H54 (cell line): ENCODE measurements at places on chromosomes 6 and 20.

DNA sequence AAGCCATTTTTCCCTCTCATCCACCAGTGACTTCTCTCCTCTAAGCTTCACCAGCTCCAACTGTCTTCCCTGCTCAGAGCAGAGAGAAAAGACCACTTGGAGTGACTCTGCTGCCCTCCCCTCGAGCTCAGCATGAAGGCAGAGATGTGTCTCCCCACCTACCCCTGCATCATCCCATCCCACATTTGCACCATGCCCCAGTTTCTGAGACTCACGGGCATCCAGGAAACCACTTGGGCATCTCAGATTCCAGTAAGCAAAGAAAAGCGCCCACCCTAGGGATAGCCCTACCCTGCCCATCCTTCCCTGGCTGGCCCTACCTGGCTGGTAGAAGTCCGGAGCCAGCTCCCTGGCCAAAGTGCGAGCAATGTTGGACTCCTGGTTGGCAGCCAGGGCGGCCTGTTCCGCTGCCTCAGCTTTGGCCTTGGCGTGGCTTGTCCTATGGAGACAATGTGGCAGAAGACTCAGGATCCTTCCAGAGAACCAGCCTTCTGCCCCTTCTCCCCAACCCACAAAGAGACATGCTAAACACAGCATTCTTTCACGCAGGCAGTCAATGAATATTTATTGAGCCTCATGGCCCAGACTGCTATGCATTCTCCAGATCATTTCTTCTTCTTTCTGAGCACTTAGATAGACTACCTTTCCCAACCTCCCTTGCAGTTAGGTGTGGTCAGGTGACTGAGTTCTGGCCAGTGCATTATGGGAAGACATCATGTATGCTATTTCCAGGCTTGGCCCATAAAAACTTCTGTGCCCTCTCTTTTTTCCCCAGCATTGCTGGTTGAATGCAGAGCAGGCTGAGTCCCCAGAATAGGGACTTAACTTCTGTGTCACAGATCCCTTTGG, 68.6 kb downstream of the JPH2 start:
- no peak for DNase-seq

DNA sequence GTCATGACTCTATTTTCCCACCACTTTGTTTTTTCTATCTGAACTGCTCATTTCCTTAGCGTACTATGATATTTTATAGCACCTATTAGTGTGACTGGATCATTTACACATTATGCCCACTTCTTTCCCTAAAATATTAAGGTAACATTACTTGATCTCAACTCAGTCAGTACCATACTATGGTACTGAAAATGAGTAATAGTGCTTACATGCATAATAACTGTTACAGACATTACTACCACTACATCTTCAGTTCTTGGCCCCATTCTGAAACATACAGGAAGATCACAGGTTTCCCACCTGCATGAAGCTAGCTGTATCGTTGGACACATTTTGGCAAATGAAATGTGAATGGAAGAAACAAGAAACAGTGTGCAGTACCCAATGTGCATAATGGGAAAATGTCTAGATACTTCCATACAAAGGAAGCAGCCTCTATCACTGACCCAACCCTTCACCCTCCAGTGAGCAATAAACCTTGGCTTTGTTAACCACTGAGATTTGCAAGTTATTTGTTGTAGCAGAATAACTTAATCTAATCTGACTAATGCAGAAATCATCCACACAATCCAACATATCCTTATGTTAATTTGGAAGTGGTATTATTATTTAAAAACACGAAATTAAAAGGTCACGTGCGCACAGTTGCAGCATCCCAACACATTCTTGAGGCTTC, 108.6 kb upstream of the DOK5 start:
- no peak for DNase-seq

DNA sequence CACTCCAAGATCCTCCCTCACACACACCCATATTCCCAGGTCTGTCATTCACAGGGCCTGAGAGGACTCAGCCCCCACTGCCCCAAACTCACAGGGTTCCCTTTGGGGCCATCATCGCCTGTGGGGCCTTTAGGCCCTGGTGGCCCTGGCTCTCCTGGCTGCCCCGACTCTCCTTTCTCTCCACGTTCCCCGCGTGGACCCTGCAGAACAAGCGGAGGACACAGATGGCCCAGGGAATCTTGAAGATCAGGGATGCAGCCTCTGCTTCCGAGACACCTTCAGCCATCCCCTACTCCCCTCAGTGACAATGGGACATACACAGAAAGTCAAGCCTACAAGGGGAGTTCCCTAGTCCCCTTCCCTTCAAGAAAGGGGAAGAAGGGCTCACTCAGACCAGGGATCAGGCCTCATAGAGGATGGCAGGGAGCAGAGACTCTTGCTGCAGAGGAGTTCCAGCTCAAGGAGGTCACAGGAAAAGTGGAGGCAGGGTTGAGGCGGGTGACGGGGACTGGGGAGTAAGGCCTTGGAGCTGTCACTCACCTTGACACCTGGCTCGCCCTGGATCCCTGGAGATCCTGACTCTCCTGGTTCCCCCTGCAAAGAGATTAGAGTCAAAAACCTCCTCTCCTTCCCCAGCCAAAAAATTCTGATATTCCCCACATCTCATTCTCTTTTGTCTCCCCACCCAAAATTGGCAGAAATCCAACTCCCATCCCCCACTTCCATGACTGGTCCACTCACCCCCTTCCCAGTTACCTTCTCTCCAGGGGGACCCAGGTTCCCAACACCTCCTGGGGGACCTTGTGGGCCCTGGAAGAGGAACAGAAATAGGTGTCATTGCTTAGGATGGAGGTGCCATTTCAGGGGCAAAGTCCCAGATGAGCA, 22.7 kb downstream of the COL11A2 start:
- DNase-seq = no peak

DNA sequence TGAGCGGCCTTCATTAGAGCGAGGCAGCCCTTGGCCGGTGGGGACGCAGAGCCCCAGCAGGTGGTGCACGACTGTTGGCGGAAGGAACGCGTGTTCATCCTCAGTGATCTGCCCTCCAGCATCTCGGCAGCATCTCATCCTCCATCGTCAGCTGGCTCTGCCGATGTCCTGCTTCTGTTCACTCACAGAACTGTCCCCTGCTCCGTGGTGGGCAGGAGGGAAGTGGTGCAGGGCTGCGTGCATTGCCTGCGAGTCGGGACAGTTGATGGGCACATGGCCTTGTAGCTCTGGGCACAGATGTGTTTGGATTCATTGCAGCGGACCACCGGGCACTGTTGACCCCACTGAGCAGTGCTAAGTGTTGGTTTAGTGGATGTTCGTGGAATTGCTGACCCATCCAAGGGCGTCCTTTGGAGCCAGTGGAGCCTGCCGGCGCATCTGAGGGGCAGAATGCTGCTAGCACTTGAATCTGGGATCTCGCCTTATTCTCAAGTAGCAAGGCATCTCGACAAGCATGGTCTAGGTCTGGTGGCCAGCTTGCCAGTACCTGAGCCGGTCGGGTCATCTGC, 6.7 kb upstream of the SLC17A9 start:
- DNase-seq = no peak

- DNase-seq = no peak
Measured at GRCh38 chr20:7866285-7866684, 74.0 kb downstream of the HAO1 start.

DNA sequence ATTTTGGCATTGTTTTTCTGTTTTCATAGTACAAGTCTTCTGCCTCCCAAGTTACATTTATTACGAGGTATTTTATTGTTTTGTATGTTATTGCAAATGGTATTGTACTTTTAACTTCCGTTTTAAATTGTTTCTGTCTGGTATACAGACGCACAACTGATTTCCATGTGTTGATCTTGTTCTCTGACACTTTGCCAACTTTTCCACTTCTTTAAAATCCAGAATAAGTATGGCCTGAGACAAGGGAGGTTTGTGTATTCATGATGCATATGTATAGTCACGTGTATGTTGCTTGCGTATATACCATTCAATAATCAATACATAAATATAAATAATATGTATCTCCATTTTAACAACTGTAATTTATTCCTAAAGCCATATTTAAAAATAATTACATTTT, 41.2 kb downstream of the THBS2 start:
- no peak for DNase-seq
